ENCODE measurements at places on chromosomes 1 and 21.
A peak's percentile ranks its signal among the peaks of the same experiment; 100 is the strongest.

- peak; percentile 69 for DNase-seq
Measured at GRCh38 chr1:161736335-161736969, 13.1 kb upstream of the DUSP12 start.

DNA sequence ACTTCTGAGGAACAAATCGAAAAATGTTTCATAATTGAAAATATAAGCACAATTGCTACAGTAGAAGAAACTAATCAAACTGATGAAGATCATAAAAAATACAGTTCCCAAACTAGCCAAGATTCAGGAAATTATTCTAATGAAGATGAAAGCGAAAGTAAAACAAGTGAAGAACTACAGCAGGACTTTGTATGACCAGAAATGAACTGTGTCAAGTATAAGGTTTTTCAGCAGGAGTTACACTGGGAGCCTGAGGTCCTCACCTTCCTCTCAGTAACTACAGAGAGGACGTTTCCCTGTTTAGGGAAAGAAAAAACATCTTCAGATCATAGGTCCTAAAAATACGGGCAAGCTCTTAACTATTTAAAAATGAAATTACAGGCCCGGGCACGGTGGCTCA, 30.6 kb downstream of the IFNAR1 start:
- DNase-seq: peak; percentile 35

GRCh38 chr1:229753764-229754551, 127.9 kb downstream of the URB2 start:
- no peak for DNase-seq

- peak; percentile 69 for DNase-seq
Measured at GRCh38 chr1:94014635-94015488, 105.6 kb upstream of the GCLM start.

GRCh38 chr1:156517748-156518147, 17.2 kb upstream of the MEF2D start:
- DNase-seq: no peak

GRCh38 chr21:41755934-41756773, 10.7 kb downstream of the RIPK4 start:
- DNase-seq: no peak

Measured in suppressor macrophage treated with lipopolysaccharide for 4 hours (primary cell).